Hematopoietic multipotent progenitor cell treated with erythropoietin and hydrocortisone succinate and interleukin-3 and kit ligand, for 8 days (in vitro differentiated cells): ENCODE measurements at places on chromosomes 11 and 22.

- DNase-seq, result no peak
Observed at GRCh38 chr11:77590194-77590782, 535 bp downstream of the AQP11 start.

DNA sequence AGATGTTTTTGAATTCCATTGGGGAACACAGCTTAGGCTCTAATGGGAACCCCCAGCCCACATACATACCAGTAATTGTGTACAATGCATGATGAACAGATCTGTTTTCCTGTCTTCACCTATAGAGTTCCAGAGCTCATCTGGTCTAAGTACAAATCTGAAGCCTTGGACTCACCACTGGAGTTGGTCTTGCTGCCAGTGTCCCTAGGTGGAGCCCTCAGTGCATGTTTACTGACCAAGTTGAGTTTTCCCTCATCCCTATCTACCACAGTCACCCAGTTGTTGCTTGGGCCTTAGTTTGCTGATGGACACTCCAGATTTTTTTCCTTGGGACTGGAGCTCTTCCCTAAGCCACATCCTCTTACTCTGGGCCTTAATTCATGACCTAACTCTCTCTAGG, 159.2 kb upstream of the DDI1 start:
- DNase-seq, result no peak

- no peak for DNase-seq
Observed at GRCh38 chr11:57588046-57588710, 9.3 kb upstream of the SERPING1 start.

DNA sequence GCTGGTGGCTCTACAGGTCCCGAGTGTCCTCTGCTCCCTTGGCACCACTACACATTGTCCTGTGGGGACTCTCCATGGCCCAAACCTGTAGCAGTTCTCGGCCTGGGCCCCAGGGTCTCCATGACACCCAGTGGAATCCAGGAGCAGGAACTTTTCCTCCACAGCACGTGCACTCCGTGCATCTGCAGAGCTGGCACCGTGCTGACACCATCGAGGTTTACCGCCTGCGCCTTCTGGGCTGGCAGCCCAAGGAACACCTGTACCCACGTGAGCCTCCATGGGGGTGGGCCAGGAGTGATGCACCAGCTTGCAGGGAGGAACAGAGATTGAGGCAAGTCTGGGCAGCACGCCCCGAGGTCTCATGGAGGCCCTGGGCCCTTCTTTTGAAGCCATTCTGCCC, 25.2 kb downstream of the TSPAN32 start:
- no peak for DNase-seq

DNA sequence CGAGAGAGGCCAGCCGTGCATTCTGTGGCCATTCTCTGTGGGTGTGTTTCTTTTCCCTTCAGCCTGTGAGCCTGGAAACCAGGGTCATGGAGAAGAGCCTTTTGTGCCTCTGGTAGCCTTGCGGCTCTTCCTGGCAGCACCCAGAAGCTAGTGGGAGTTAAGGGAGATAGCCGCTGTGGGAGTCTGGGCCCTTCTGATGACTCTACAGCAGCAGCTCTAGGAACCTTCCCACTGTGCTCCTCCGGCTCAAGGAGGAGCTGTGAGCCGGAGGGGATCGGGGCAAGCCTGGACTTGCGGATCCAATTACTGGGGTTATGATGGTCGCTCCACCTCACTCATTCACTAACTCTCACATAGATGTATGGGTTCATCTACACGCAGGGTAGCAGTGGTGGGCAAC, 10.5 kb downstream of the GTPBP1 start:
- DNase-seq, result no peak

- no peak for DNase-seq
Observed at GRCh38 chr11:120212259-120212878, 1.5 kb downstream of the OAF start.
